ENCODE measurements at places on chromosomes 3 and 15. TPM values are rescaled to one million over a fixed set of nuclear protein-coding genes. Genes with fewer than 3 reads are reported as not detected.

GRCh38 chr15:70382009-70382749, 284.5 kb upstream of the TLE3 start:
- no peaks in the 10 kb centered on the region for H3K36me3 ChIP-seq
- DNase-seq: no peak

- H3K4me3 ChIP-seq: no peak overlapping the region
- H3K4me1 ChIP-seq: no peaks in the 10 kb centered on the region
- H3K27ac ChIP-seq: no peak overlapping the region
- H3K36me3 ChIP-seq: no peaks in the 10 kb centered on the region
- no peaks in the 10 kb centered on the region for H3K27me3 ChIP-seq
- no peak for DNase-seq
Observed at GRCh38 chr3:196995646-196996355, 27.2 kb upstream of the PIGZ start.

DNA sequence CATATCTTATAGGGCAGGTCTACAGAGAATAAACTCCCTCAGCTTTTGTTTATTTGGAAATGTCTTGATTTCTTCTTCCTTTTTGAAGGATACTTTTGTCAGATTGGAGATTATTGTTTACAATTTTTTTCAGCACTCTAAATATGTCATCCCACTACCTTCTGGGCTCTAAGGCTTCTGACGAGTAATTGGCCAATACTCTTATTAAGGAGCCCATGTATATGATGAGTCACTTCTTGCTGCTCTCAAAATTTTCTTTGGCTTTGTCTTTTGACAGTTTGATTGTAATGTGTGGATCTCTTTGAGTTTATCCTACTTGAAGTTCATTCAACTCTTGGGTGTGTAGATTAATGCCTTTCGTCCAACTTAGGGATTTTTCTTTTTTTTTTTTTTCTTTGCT, 28.9 kb upstream of the CD200R1L start:
- DNase-seq: no peak
- H3K4me3 ChIP-seq: no peak overlapping the region
- no peaks in the 10 kb centered on the region for H3K4me1 ChIP-seq
- H3K36me3 ChIP-seq: no peaks in the 10 kb centered on the region
- no peak overlapping the region for H3K27ac ChIP-seq

- H3K4me3 ChIP-seq: no peak overlapping the region
- no peaks in the 10 kb centered on the region for H3K27me3 ChIP-seq
- H3K4me1 ChIP-seq: no peaks in the 10 kb centered on the region
- H3K36me3 ChIP-seq: no peaks in the 10 kb centered on the region
- H3K27ac ChIP-seq: no peak overlapping the region
Observed at GRCh38 chr3:168269001-168269400, 173.3 kb upstream of the GOLIM4 start.

DNA sequence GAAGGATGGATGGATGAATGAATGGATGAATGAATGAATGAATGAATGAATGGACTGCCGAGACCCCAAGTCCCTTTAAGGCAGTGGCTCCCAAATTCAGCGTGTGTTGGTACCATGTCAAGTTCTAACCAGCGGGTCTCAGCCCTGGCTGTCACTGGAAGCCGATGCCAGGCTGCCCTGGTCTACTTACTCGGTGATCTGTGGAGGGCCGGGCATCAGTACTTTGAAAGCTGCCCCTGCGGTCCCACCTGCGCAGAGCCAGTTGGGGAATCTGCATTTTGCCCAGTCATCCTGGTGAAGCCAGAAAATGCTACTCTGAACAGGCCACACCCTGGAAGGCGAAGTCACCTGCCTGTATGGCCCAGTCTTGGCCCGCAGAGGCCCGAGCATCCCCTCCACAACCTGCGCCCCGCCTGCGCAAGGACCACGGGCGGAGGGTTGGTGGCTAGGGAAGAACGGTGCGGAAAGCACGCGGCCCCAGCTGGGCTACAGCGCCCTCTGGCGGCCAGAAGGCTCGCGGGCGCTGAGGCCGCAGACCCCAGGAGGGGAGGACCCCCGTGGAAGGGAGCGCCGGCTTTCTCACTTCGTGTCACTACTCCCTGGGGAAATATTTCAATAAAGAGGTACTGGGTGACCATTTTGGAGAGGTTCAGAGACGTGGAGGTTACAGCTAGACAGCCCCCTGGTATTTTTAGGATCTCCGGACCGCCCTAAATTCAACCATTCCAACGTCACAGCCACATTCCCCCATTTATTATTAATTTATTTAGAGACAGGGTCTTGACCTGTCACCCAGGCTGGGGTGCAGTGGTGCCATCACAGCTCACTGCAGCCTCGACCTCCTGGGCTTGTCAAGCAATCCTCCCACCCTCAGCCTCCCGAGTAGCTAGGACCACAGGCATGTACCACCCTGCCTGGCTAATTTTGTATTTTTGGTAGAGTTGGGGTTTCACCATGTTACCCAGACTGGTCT, 34.9 kb downstream of the PRKCD start:
- H3K27ac ChIP-seq: no peak overlapping the region
- no peaks in the 10 kb centered on the region for H3K36me3 ChIP-seq
- DNase-seq: peak; percentile 28

- H3K27me3 ChIP-seq: no peaks in the 10 kb centered on the region
- H3K36me3 ChIP-seq: no peaks in the 10 kb centered on the region
- DNase-seq: no peak
- no peak overlapping the region for H3K4me3 ChIP-seq
- H3K4me1 ChIP-seq: peaks cover 5% of the 10 kb centered on the region
Observed at GRCh38 chr15:99728916-99729315, 4.3 kb downstream of the LYSMD4 start.

DNA sequence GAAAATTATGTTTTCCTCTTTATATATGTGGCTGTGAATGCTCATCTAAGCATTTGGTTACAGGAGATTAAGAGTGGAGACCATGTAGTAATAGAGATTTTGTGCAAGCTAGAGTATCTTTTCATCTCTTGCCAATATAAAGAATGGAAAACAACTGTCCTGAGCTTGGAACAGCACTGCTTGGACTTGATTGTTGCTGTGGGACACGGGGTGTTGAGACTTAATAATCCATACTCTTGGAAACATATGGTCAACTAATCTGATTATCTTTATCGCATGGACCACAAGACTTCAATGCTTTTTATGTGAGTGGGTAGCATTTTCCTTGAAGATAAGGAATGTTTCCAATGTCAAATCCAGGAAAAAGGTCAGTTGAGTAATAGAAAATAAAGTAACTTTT, 806.3 kb downstream of the DIPK2A start:
- DNase-seq: peak; percentile 60
- no peaks in the 10 kb centered on the region for H3K27me3 ChIP-seq
- no peak overlapping the region for H3K4me3 ChIP-seq
- H3K4me1 ChIP-seq: peaks cover 10% of the 10 kb centered on the region

- H3K4me1 ChIP-seq: no peaks in the 10 kb centered on the region
- H3K27me3 ChIP-seq: no peaks in the 10 kb centered on the region
- H3K27ac ChIP-seq: no peak overlapping the region
- DNase-seq: no peak
Observed at GRCh38 chr15:29058903-29059539, 173.2 kb downstream of the APBA2 start.

GRCh38 chr15:95620934-95621579, 709.4 kb upstream of the NR2F2 start:
- H3K4me1 ChIP-seq: no peaks in the 10 kb centered on the region
- H3K27ac ChIP-seq: no peak overlapping the region
- H3K27me3 ChIP-seq: no peaks in the 10 kb centered on the region

- H3K27me3 ChIP-seq: no peaks in the 10 kb centered on the region
- no peaks in the 10 kb centered on the region for H3K36me3 ChIP-seq
- H3K4me1 ChIP-seq: no peaks in the 10 kb centered on the region
- H3K27ac ChIP-seq: no peak overlapping the region
- no peak for DNase-seq
- no peak overlapping the region for H3K4me3 ChIP-seq
Observed at GRCh38 chr3:79654019-79654418, 113.8 kb downstream of the ROBO1 start.

DNA sequence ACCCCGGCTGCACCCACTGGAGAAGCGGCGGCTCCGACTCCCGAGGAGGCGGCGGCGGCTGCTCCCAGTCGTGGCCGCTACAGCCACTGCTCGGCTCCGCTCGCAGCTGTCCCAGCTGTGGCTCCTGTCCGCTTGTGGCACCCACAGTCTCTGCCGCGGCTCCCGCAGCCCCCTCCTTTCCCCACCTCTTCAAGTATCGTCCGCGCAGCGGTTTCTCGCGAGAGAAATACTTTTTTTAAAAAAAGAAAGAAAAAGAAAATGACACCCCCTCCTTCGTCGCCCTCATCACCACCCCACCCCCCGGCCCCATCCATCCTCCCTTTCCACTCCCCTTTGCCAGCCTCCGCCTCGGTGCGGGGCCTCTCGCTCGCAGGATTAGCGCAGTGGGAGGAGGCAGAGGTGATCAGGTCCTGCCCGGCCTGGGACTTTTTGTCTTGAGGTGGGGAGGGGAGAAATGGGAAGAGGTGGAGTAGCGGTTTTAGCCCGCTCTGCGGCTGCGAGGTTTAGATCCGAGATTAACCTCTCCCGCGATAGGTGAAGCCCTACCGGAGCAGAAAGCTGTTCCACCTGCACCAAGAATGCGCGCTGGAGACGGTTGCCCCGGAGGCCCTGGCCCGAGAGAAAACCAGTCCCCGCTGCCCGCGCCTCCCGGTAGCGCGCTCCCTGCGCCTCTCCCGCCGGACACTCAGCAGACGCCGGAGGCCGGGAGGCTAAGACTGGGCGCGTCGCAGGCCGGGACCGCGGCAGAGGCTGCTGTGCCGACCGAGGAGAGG, at the start of gene FBN1:
Gene FBN1 (minus strand): TSS at position 152 of the 773 bp plus-strand sequence. CDS start 940 bp downstream, outside the sequence.
- H3K27me3 ChIP-seq: no peaks in the 10 kb centered on the region
- peak within 1 kb of the TSS; percentile 70 for H3K27ac ChIP-seq
- H3K4me3 ChIP-seq: peak within 1 kb of the TSS; percentile 92
- peaks cover 34% of the 10 kb centered on the region for H3K4me1 ChIP-seq

Gene C2CD4A
- polyA plus RNA-seq: 0.10 TPM

Gene GRAMD2A
- polyA plus RNA-seq: 0.08 TPM

Gene PRSS50
- not detected for polyA plus RNA-seq

DNA sequence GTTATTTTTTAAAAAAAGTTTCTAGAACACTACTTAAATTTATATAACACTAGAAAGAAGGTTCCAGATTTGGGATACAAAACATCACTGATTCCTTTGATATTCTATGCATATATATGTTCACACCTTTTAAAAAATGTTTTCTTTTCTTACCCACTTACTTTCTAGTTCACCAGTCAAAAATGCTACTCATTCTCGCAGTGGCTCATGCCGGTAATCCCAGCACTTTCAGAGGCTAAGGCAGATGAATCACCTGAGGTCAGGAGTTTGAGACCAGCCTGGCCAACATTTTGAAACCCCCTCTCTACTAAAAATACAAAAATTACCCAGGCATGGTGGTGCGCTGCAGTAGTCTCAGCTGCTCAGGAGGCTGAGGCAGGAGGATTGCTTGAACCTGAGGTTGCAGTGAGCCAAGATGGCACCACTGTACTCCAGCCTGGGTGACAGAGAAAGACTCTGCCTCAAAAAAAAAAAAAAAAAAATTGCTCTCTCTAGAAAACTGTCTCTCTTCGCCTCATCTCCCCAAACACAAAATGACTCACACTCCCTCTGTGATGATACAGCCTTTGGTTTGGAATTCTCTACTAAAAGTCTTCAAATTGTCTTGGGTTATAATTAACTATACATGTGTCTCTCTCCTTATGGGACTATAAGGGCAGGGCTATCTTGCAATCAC, 52.6 kb upstream of the TGFBR2 start:
- no peak for DNase-seq
- no peak overlapping the region for H3K27ac ChIP-seq
- H3K4me1 ChIP-seq: peaks cover 17% of the 10 kb centered on the region
- H3K36me3 ChIP-seq: no peaks in the 10 kb centered on the region
- no peaks in the 10 kb centered on the region for H3K27me3 ChIP-seq

Gene SERINC4
- 0.05 TPM for polyA plus RNA-seq

Gene MESD
- 10.2 TPM for polyA plus RNA-seq

GRCh38 chr3:6994081-6994668, 133.3 kb downstream of the GRM7 start:
- no peaks in the 10 kb centered on the region for H3K4me1 ChIP-seq
- no peaks in the 10 kb centered on the region for H3K27me3 ChIP-seq
- no peak overlapping the region for H3K4me3 ChIP-seq
- H3K27ac ChIP-seq: no peak overlapping the region
- H3K36me3 ChIP-seq: no peaks in the 10 kb centered on the region

Gene DMXL2
- polyA plus RNA-seq: 6.3 TPM

Gene GPR27
- not detected for polyA plus RNA-seq

DNA sequence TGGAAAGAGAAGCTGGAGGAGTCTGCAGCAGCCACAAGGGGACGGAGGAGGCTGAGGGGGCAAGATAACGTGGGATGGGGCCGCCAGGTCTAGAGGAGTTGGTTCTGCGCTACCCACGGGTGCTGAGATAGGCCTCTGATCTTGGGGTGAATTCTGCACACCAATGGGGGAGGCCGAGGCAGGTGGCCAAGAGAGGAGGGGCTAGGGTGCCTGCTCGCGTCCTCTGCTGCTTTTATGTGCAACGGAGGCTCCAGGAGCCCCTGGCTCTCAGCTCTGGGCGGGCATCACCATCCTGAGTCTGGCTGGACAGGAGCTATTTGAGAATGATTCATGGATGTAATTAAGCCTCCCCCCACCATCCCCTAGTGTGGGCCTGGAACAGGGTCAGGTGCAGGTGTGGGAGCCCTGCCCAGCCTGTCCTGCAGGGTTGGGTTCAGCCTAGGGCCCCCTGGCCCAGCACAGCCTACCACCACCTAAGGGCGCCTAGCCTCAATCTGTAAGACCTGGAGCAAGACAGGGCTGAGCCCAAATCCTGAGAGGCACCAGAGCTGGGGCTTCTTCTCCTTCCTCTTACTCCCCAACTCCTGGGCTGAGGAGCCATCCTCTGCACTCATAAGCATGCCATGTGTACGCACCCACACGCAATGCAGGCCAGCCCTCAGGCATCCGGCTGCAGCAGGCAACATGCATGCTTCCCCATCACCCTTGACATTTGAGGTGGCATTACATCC, 32.3 kb upstream of the SEMA3F start:
- DNase-seq: no peak
- H3K36me3 ChIP-seq: peaks cover 19% of the 10 kb centered on the region
- no peak overlapping the region for H3K4me3 ChIP-seq
- no peaks in the 10 kb centered on the region for H3K27me3 ChIP-seq
- H3K4me1 ChIP-seq: peaks cover 7% of the 10 kb centered on the region

Gene CCDC13
- polyA plus RNA-seq: 0.36 TPM

Gene GREM1
- not detected for polyA plus RNA-seq

Gene SNAP23
- 56.5 TPM for polyA plus RNA-seq

Gene GRAMD1C
- polyA plus RNA-seq: 3.1 TPM

DNA sequence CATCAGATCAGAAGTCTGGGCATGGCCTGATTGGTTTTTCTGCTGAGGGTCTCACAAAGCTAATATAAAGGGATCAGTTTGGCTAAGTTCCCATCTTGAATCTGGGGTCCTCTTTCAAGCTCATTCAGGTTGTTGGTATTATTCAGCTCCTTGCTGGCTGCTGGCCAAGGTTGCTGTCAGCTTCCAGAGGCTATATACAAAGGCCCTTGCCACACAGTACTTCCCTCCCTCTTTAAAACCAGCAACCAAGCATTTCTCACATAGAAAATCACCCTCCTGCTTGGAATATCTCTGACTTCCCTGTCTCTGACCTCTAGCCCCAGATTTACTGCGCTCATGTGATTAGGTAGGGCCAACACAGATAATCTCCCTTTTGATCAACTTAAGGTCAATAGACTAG, 442.9 kb downstream of the ERC2 start:
- no peaks in the 10 kb centered on the region for H3K4me1 ChIP-seq
- no peak overlapping the region for H3K4me3 ChIP-seq
- DNase-seq: peak; percentile 14
- no peaks in the 10 kb centered on the region for H3K27me3 ChIP-seq

Gene GHSR
- not detected for polyA plus RNA-seq
